Left lung (tissue), 14 donors: ENCODE measurements at places on chromosomes 5 and 9.

DNA sequence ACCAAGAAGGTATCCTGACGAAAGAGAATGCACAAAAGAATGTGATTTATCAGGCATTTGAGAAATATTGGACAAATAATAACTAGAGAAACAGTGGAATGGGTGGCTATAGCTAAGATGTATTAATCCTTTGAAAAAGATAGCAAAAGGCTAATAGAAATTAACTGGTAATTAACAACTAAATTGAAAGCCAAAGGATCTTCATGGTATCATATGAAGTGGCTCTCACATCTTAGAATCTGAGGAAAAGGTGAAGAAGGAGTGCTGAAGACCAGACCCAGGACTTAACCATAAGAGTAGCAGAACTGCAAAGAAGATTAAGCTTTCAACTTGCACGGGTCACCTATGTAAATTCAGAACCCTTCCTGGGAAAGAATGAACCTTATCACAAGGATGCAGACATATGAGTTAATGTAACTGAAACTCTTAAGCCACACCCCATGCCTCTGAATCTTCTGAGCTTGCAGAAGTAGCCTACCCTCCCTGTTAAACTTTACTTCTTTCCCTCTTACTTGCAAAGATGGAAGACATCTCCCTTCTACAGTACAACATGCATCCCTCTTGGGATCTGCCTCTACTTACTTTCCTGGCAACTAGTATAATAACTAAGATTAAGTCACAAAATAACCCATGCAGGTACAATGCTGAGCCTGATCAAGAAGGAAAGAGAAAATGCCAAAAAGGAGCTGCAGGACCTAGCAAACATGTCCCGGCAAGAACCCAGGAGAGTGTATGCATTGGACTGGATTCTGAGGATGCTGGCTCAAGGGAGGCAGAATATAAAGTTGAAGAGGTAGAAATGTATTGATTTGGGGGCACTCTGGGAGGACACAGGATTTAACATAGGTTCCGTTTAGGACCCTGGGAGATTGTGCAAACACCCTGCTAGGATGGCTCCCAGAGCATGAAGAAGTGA is 395.5 kb upstream of the SLC30A5 start:
- DNase-seq, result no peak

- no peak for DNase-seq
Measured at GRCh38 chr5:103041071-103041676, 78.8 kb downstream of the GIN1 start.

GRCh38 chr5:147690595-147690994 is 91.9 kb downstream of the JAKMIP2 start:
- DNase-seq, result no peak

- no peak for DNase-seq
Measured at GRCh38 chr5:58871648-58872242, 288.9 kb downstream of the RAB3C start.

DNA sequence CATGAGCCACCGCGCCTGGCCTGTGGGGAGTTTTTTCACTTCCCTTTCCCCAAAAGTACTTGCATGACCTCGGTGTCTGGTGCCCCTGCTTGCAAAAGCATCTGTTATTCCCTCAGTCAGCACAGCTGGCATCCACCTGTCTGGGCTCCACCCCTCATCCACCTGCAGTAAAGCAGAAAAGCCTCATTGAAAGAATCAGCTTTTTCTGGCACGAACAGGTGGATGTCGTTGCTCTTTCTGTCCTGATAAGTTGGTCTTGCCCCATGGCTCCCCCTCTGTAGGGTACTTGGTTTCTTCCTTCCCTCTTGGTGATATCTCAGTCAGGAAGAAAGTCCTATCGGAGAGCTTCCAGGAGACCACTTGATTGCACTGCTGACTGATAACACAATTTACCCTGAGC is 37.4 kb downstream of the WWC1 start:
- DNase-seq, result no peak

- DNase-seq, result no peak
Measured at GRCh38 chr5:5699062-5699461, 276.6 kb downstream of the ICE1 start.

DNA sequence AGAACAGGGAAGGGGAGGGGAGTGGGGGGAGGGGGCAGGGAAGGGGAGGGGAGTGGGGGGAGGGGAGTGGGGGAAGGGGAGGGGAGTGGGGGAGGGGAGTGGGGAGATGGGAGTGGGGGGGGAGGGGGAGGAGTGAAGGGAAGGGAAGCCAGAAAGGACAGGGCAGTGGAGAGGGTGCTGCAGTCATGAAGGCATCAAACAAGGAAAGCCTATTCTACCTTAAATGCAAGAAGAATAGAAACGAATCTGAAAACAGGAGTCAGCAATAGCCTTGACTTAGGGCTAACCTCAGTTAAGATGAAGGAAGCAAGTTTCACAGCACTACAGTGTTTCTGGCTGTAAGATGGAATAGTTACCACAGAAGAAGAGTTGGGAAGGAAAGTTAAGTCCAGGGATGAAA is 59.5 kb downstream of the CAMSAP1 start:
- DNase-seq, result no peak

- no peak for DNase-seq
Measured at GRCh38 chr5:147481874-147482705, 27.8 kb downstream of the DPYSL3 start.

- DNase-seq, result no peak
Measured at GRCh38 chr5:170268884-170269283, 28.7 kb downstream of the LCP2 start.
